Suppressor macrophage treated with lipopolysaccharide for 4 hours (primary cell): ENCODE measurements at places on chromosomes 12 and 14.
A peak's percentile ranks its signal among the peaks of the same experiment; 100 is the strongest.

DNA sequence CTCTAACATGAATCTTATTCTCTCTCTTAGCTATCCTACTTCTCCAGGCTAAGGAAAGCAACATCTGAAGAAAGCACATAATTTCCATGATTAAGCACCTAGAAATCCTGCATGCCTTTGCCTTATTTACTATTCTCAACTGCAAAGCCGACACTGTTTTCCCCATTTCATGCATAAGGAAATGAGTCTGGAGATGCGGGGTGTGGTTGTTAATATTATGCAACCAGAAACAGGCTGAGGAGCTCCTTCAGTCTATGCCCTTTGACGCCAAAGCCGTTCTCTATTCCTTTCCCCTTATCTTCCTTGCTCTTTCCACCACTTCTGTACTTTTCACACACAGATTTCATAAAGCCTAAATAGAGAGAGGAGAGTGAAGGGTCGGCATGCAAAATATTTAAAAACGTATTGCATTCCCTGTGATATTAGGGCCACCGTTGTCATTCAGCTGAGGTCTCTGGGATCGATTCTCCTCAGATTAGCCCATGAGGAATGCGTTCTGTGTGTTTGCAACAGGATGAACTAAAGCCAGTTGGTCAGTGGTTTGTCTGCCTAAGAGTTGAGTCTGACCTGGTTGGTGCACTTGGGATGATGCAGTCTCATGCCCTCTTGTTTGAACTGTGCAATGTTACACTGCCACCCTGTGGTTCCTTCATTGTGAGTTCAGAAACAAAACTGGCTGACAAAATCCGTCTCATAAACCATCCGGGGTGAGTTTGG is 53.1 kb upstream of the PLEKHG7 start:
- DNase-seq = peak; percentile 73

GRCh38 chr12:85322715-85323114 is 42.7 kb downstream of the ALX1 start:
- DNase-seq = no peak

GRCh38 chr14:51022769-51023168 is 72.1 kb downstream of the TRIM9 start:
- no peak for DNase-seq

DNA sequence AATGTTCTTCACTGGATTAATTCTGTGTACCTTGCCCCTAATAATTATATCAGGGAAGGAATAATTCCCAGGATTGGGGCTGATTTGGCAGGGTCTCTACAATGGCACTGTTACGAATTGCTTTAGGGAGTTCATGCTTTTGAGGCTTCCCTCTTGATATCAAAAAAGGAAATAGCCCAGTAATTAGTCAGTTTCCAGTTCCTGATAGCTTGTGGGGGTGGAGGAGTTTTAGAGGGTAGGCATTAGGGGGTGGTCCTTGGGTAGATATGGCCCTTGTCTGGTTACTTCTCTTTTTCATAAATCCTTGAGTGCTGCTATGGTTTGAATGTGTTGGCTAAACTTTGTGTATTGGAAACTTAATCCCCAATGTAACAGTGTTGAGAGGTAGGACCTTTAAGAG is 6.1 kb upstream of the SRSF5 start:
- DNase-seq = peak; percentile 23

DNA sequence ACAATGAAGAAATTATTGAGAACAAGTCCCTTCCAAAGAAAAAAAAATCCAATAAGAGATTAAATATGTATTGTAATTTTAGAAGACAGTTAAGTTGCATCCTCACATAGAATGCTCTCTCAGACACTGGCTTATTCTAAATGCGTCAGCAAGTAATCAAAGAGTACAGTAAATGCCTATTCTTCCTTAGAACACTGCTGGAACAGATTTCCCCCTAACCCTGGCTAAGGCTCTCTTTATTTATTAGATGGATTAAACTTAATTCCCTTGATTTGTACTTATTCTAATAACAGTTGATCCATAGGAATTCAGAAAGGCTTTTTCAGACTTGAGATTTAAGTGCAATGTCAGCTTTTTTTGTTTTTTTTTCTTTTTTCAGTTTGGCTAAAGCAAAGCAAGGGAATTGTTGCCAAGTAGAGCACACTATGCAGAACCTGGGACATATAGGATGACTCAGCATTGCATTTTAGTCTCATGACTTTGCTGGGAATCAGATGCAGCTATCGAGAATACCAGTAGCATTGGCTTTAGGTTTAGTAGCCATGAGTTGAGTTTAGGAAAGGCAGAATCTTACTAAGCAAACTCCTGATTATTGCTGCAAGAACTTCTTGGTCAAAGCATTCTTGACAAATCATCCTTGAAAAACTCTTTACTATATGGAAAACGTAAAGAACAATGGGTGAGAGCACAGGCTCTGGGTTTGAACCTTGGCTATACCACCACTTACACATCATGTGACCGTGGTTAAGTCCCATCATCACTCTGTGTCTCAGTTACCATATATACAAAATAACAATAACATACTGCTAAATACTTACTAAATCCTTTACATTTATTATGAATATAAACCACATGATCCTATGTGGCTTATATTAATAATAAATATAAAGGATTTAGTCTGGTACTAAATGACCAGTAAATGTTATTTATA is 26.7 kb downstream of the MED21 start:
- peak; percentile 22 for DNase-seq

DNA sequence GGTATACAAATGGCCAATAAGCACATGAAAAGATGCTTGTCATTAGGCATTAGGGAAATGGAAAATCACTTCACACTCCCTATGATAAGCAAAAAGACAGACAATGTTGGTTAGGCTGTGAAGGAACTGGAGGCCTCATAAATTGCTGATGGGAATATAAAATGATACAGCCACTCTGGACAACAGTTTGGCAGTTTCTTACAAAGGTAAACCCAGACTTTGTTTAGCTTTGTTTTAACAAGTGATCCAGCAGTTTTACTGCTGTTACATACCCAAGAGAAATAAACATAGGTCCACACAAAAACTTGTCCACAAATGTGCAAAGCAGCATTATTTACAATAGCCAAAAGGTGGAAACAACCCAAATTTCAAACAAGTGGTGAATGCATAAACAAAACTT is 5.4 kb downstream of the RPS6KA5 start:
- DNase-seq = no peak

GRCh38 chr14:24279301-24280186 is 8.1 kb upstream of the RABGGTA start:
- DNase-seq = peak; percentile 70

GRCh38 chr12:124403273-124403672 is 108.4 kb downstream of the RFLNA start:
- no peak for DNase-seq

DNA sequence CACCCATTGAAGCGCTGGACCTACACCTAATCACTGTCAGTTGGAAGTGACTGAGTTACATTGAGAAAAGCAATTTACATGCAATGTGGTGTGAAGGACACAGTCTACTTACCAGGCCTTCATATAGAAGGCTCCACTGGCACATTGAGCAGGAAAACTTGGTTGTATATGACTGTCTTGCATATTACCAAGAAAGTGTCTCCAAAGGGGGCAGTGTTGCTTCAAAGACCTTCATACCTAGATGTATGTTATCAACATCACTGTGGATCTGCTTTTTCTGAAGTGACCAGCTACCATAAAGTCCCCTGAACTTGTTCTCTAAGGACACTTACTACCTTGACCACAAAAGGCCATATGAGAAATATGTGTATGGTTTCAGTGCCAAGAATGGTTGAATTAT is 64.1 kb downstream of the NELL2 start:
- DNase-seq = no peak

DNA sequence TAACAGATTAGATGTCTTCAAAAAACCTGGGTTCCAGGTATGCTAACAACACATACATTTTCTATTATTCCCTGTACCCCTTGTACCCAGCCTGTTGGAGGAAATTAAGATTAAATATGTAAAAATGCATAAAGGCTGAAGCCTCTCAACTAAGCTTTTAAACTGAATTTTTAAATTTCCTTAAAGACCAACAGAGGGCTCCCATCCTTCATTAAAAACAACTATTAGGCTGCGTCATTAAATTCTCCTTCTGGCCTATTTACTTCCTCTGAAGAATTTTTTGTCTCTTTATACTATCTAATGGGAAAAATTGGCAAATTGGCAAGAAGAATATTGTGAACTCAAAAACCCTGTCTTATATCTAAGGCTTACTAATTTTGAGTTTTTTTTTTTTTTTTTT is 21.8 kb downstream of the SENP1 start:
- DNase-seq = no peak

GRCh38 chr14:91273885-91274273 is 29.4 kb upstream of the GPR68 start:
- DNase-seq = no peak

DNA sequence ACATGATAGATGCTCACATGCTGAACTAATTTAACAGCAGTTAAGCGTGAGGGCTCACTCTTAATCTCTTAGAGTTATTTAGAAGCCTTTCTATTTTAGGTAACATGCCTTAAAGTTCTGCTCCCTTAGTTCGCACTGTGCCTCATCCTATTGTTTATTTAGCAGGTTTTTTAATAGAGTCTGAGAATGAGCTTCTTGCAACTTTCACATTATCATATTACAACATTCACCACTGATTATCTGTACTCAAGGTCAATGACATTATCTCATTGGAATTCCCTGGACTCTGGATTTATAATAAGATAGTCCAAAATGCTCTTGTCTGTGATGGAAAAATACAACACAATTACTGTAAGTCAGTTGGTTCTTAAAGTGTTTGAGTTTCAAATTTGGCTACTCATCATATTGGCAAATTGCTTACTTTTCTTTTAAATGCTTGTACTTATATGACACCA is 183.6 kb upstream of the SLC38A2 start:
- no peak for DNase-seq

GRCh38 chr14:85195872-85196477 is 334.0 kb upstream of the FLRT2 start:
- peak; percentile 10 for DNase-seq

DNA sequence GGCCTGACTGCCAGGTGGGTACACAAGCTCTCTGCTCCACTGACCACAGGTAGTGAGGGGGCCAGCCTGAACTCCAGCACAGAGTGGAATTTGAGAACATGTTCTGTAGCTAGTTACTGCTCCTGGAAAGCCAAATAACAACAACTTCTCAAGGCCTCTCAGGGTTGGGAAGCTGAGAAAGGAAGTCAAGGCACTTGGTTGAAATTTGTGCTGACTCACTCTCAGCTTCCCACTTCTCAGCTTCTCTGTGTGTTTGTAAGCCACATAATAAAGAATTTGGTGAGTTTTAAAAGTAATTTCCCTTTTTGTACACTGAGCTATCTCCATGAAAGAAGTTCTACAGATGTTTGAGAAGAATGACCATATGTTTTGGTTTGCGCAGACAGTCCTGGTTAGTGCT is 234.9 kb downstream of the KTN1 start:
- DNase-seq = peak; percentile 62

- peak; percentile 45 for DNase-seq
These were observed 16.4 kb downstream of the FOS start for GRCh38 chr14:75295061-75295461.

GRCh38 chr12:110996415-110996814 is 76.0 kb upstream of the MYL2 start:
- no peak for DNase-seq

DNA sequence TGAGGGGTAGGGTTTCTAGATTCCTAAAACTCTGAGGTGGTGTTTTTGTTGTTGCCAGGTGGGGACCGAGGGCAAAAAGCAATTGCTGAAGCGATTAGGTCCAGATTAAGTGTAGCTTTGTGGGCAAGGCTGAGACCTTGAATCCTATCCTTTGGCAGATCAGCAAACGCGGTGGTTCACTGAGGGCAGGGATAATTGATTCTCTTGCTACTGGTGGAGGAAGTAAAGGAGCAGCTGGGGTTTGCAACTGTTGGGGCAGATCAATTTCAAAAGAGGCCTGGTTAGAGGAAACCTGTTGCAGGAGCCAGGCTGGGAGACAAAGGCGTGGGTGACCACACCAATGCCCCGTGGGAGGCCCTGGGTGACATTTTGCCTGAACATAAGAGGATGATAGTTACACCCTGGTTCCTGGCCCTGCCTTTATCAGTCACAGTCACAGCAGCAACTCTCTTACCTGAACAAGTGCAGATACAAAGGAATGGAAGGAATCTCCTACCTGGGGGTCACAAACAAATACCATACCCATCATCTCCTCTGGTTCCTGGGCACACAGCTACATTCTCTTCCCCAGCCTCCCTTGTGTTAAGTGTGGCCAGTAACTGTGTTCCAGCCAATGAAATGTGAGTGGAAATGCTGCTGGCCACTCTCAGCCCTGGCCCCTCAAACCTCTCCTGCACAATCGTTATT is 43.3 kb upstream of the RASSF3 start:
- no peak for DNase-seq
